ENCODE measurements at places on chromosomes 1 and 21.

GRCh38 chr1:99490031-99490430 lies 155.9 kb upstream of the PALMD start:
- no peak for DNase-seq

GRCh38 chr1:222910699-222911098 lies 95.9 kb downstream of the DISP1 start:
- no peak for DNase-seq

DNA sequence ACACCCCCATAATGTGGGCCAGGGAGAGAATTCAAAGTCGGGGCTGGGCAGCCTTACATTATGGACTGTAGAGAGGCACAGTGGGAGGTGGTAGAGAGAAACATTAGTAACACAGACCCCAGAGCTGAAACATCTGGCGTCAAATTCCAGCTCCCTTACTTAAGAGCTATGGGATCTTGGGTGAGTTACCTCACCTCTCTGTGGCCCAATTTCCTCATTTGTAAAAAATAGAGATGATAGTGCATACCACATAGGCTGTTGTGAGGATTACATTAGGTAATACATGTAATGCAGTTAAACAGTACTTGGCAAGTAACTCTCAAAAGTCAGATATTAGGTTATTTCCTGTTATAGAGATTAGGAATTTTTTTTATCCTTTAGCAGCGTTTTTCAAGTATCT lies 160.5 kb upstream of the KIAA0040 start:
- DNase-seq = no peak

GRCh38 chr1:58732087-58732775 lies 32.4 kb upstream of the MYSM1 start:
- peak; percentile 39 for DNase-seq

DNA sequence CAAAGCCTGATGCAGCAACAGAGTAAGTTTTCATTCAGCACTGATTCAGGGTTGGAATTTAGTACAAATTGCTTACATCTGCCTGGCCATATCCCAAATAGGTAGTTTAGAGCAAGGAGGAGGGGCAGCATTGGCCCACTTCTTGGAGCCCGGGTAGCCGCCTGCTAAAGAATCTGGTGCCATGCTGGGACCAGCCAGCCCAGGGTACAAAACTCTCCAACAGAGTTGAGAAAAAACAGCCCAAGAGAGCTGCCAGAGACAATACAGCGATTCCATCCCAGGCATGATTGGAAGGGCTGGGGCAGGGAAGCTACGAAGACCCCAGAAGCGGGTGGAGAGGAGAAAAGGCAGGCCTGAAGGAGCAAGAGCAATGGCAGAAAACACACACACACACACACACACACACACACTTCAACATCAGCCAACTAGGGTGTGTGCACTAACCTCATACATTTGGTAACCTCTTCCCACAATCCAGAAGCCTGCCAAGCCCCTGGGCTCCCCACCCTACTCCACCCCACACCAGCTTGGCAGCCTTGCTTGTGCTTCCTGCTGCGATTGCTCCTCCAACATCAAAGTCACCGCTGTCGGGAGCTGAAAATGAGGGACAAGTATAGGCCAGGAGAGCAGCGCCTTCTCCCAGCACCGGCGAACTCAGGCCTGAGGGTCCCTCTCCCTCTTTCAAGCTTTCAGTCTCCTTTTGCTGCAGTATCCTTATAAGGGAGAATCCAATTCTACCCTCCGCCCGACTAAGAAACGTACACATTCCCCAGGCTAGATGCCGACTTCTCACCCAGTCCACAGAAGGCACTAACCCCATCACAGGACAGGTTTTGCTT lies 1.2 kb downstream of the PIK3C2B start:
- DNase-seq = peak; percentile 83

DNA sequence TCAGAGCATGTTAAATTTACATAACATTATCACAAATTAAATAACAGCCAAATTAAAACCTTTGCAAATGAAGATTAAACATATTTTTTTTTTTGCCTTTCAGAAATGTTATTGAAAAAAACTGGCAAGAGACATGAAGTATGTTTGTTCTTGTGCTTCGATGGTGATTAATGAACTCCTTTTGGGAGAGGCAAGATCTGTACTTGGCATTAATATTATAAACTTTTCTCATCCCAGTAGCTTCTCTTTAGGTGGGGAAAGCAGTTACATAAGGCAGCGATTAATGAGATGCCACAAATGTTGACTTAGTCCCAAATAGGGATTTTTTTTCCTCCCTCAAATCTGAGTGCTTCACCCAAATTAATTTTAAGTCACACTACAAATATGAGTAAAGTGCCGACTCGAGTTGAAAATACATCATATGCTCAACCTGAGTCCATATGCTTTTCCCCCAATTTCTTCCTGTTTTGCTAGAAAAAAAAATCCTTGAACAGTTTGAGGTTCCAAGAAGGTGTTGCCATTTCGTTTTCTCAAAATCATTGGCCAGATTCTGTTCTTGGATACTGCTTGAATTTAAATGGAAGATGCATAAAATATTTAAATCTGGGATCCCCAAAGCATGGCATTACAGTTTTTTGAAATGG lies 294.5 kb downstream of the VAV3 start:
- no peak for DNase-seq

GRCh38 chr1:157992031-157992832 lies 1.2 kb upstream of the KIRREL1 start:
- DNase-seq = peak; percentile 65

DNA sequence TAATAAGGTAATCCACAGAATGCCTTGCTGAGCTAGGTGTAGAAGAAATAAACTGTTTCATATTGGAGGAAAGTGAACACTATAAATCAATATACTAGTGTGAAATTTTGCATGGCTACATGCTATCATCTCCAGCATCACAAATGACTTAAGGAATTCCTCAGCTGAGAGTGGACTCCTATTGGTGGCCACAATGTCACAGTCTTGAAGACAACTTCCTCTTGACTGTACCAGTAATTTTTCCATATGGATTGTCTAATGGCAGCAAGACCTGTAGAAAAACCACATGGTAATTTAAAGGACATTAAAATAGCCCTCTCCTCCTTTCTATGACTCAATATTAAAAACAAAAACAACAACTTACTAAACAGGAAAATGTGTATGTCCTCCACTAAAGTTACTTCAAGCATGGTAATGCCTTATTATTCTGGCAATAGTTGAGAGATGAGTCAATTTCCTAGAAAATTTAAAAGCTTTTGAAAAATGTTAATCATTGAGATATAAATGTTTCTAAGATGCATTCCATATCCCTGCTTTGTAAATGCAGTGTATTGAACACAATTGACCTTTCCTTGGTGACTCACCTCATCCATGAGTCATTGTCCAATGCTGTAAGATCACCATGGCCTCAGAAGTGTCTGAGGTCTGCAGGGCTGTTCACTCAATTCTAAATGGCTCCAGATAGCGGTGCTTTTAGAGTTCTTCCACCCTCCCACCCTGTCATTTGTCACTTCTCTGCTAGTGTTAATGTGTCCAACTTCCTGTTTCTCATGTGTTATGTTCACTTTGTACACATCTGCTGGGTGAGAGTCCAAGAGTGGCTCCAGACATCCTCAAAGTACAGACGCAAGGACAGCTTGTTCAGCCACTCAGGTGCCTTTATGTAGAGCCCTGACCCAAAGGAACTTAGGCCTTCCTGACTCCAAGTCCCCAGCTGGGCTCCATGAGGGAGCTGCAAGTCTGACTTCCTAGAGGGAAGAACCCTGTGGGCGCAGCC lies 32.8 kb upstream of the DNASE2B start:
- DNase-seq = peak; percentile 84

DNA sequence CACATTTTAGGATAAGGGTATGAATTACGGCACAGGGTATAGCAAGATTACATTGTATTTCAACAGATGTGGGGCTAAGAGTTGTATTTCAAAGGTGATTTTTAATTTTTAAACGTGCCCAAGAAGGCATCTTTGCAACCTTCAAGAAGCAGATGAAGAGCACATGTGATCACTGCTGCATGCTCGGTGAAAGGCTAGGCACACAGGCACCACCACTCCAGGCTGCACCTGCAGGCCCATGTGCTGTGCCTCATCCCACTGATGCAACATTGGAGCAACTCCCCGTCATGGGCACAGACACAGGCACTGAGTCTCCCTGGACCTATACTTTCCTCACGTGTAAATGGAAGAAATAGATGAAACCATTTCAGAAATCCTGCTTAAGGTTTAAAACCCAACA lies 23.5 kb downstream of the UBE2G2 start:
- DNase-seq = no peak

DNA sequence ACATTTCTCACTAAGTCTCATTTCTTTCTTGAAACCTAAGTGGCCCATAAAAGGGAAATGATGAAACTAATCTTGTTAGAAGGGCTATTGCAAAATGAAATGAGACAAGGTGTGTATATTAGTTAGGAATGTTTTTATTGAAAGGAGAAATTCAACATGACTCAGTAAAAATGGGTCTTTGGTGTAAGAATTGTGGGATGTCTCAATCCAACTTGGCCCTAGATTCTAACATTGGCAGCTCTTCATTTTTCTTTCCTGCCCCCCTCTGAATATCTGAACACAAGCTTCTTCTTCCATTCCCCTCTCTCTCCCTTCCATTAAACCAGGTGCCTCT lies 26.8 kb upstream of the TARBP1 start:
- DNase-seq = peak; percentile 56

DNA sequence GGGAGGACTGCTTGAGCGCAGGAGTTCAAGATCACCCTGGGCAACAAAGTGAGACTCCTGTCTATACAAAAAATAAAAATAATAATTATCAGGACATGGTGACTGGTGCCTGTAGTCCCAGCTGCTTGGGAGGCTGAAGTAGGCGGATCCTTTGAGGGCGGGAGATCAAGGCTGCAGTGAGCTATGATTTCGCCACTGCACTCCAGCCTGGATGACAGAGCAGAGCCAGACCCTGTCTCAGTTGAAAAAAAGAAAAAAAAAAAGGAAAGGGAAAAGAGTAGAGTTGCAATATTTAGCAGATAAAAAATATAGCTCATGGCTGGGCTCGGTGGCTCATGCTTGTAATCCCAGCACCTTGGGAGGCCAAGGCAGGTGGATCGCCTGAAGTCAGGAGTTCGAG lies 3.3 kb upstream of the S1PR1 start:
- DNase-seq = no peak

GRCh38 chr1:1205769-1206375 lies 520 bp downstream of the TNFRSF18 start:
- no peak for DNase-seq

DNA sequence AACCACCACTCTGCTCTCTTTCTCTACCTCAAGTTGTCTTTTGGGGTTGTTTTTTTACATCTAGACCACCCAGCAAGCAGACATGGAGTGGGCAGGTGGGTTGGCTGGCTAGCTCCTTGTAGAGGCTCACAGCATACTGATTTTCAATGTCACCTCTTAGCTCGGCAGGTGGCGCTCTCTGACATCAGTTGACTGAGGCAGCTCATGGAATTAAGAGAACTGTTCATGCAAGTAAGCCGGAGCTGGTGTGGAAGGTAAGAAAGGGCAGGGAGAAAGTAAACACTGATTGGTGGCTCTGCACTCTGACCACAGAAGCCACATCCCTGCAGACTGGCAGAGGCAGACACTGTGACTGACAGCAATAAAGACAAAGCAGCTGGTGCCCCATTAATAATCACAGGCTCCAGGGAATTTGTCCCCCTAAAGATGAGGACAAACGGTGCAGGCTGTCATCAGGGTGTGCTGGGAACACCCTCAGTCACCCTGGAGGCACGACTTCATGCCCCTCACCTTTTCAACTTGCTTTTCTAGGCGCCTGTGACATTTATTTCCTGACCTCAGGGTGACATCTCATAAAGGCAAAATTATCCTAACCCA lies 226.8 kb downstream of the LMX1A start:
- peak; percentile 16 for DNase-seq

DNA sequence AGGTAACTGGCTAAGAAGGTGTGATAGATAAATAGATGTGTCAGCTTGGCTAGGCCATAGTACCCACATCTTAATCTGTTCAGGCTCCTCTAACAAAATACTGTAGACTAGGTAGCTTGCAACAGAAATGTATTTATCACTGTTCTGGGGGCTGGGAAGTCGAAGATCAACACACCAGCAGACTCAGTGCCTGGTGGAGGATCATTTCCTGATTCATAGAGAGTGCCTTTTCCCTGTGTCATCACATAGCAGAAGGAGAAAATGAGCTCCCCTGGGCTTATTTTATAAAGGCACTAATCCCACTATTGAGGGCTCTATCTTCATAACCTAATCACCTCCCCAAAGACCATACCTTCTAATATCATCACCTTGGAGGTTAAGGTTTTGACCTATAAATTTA lies 532.7 kb upstream of the OLFM3 start:
- DNase-seq = no peak

DNA sequence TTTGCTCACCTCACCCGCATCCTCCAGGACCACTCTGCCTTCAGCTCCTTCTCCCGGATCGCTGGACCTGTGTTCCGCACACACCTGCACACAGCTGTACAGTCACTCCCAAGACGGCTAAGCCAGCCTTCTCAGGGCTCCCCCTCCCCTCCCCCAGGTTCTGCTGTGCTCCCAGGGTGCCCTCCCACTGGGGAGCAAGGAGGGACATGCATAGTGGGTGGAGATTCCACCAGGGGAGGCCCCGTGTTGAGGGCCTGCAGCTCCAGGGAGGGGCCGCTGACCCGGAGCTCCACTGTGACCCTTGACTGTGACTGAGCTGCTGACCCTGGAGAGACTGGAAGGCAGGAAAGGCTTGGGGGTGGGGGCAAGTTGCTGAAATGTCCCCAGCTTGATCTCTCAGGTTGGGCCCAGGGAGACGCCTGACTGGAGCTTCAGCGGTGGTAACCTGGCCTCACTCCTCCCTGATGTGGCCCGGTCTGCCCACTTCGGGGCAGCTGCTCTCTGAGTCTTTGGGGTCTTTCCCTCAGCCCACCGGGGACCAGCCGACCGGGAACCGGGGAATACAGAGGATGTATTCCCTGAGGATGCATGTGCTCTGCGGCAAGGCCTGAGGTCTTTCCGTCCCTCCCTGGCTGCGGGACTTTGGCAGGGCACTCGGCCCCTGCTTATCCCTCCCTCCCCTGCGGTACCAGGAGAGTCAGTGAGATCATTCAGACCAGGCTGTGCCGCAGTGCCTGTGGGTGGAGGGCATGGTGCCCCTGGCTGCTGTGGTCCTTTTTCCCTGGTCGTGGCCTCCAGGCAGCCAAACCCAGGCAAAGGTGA lies 28.6 kb upstream of the PLCH2 start:
- no peak for DNase-seq

DNA sequence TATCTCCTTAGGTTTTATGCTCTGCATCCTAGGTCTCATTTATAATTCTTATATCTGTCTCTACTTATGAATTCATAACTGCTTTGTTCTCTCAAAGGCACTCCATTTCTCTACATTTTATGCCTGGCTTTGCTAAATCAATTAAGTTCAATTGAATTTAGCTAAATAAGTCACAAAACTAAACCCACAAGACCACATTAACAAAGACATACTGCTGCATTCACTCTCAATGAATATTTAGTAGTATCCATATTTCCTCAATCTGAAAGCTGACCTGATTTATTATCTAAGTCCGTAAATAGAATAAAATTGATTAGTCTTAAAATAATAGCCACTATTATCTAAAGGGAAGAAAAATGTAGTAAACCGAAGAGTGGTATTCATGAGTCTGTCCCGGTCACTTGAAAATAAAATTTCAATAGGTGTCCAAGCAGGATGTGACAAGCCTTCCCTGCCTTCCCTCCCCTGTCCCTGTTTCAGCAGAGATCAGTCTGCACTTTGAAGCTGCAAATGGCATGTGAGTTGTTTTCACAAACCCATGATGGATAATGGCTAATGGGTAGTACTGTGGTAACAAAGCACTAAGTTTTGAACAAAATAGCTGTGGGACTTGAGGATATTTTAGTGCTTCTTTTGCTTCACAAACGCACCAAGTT lies 295.0 kb upstream of the NCAM2 start:
- no peak for DNase-seq

Data from fibroblast of the conjunctiva (primary cell).